ENCODE measurements at places on chromosomes 1 and 21.

GRCh38 chr1:245260110-245260882 lies 105.5 kb downstream of the KIF26B start:
- DNase-seq = no peak

- DNase-seq = no peak
Measured at GRCh38 chr1:187999973-188000372, 1171.2 kb downstream of the PLA2G4A start.

DNA sequence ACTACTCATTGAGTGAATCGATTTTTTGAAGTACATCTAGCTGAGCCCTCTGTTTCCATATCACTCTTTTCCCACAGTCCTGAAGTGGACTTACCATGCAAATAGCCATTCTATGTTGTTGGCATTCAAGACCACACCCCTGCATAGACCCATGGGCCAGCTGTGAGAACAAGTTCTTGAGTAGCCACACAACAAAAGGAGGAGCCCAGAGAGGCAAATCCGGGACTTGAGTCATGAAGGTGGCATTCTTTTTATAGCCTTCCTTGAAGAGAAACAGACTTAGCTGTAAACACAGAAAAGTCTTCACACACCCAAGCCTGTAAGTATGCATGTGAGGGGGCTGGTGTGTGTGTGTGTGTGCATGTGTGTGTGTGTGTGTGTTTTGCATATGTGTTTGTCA lies 13.8 kb upstream of the SPRR5 start:
- DNase-seq = no peak

- DNase-seq = no peak
Measured at GRCh38 chr1:208393826-208394225, 149.6 kb upstream of the PLXNA2 start.

DNA sequence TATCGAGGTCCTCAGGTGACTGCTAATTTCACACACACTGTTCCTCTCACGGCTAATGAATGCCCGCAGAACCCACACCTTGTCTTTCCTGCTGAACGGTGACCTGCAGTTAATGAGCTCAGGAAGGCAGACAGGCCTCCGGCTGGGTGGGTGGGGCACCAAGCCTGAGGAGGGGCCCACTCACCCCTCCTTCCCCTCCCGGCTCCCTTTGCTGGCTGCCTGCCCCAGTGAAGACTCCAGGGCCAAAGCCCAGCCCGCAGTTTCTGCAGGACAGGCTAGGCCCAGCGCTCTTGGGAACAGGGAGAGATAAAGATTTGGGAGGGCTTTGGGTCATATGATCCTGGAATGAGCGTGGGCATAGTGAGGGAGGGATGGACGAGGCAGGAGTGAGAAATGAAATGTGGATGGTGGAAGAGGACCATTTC lies 26.4 kb downstream of the FOXO6 start:
- no peak for DNase-seq

All from activated naive CD8-positive, alpha-beta T cell treated with anti-CD3 and anti-CD28 coated beads, Interleukin-2, amount 50 U/mL, for 24 hours (primary cell).